ENCODE measurements at places on chromosomes 11 and 22.
A peak's percentile ranks its signal among the peaks of the same experiment; 100 is the strongest.

GRCh38 chr11:2167141-2168045, 4.2 kb downstream of the TH start:
- DNase-seq, result no peak

DNA sequence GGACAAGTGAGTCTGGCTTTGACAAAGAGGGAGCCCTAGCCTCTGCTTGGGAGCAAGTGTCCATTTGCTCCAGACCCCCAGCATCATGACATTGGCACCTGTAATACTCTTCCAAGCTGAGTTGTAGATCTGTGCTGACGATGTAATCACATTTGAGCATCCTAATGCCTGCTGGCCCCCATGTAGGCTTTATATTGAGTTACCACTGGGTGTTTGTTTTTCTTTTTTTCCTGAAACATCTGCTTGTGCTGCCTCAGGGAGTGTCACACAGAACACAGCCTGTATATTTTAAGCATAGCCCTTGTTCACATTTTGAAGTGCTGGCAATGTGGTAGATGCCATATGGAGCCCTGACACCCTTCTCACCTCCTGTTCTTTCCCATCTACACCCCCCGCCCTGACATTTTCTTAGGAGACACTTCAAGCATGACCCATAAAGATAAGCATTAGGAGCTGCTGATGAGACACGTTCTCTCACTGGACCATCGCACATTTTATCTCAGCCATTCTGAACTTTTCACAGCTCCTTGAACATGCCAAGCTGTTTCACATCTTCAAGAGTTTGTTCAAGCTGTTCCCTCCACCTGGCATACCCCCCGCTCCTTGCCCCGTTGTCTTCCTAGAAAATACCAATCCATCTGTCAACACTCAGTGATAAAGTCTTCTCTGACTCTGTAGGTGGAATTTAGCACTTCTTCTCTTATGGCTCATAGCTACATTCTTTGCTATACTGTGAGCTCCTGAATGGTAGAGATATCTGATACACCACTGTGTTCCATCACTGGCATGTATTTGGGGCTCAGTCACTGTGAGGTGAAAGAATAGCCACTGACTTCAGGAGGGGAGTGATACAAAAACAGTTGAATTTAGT, 128.7 kb downstream of the TRIM44 start:
- no peak for DNase-seq

DNA sequence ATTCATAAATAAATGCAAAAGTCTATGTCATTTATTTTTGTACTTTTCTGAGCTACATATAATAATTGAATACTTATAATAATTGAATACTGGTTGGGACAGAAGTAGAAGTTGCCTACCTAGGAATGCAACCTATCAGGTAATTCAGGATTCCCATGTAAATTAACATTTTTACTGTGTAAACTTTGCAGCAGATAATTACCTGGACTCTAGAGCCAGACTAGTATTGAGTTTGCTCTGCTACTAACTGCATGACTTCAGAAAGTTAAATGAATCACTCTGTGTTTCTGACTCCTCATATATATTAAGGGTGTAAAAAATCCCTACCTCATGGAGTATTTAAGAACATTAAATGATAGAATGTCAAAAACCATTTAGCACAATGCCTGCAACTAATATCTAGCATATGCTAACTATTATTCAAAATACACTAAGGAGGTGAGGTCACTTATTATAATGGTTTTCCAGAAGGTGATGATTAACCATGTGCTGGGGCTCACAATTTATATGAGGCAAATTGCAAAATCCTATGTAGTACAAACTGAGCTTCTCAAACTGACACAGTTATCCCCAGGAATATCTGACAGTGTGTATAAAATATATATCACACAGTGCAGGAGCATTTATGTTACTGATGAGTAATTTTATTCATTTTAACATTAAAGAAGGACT, 138.1 kb upstream of the ANO3 start:
- DNase-seq, result no peak

DNA sequence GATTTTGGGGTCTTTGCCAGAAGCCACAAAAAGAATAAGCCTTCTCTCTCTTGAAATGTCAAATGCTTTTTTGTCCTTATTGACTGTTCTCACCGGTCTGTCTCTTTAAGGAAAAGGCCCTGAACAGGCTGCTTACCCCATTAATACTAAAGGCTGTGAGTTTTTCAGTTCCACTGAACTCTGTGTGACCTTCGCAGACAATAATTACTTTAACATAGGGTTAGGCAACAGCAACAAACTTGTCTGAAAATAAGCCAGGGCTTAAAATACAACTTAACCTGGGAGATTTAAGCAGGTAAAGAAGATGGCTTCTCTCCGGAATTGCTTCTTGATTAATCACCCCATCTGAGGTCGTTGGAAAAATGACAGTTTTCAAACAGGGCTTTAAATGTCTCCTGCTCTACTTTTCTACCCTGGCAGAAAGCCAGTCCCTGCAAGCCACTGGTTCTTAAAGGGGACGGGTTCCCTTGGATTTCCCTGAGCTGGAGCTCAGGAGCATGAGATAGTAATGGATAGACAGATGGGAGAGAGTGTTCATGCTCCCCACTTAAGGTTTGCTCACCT, 69.4 kb downstream of the ARL14EP start:
- no peak for DNase-seq

- no peak for DNase-seq
Measured at GRCh38 chr11:76362716-76363115, 18.2 kb downstream of the THAP12 start.

GRCh38 chr11:107218123-107219013, 200.1 kb upstream of the GUCY1A2 start:
- DNase-seq, result no peak

DNA sequence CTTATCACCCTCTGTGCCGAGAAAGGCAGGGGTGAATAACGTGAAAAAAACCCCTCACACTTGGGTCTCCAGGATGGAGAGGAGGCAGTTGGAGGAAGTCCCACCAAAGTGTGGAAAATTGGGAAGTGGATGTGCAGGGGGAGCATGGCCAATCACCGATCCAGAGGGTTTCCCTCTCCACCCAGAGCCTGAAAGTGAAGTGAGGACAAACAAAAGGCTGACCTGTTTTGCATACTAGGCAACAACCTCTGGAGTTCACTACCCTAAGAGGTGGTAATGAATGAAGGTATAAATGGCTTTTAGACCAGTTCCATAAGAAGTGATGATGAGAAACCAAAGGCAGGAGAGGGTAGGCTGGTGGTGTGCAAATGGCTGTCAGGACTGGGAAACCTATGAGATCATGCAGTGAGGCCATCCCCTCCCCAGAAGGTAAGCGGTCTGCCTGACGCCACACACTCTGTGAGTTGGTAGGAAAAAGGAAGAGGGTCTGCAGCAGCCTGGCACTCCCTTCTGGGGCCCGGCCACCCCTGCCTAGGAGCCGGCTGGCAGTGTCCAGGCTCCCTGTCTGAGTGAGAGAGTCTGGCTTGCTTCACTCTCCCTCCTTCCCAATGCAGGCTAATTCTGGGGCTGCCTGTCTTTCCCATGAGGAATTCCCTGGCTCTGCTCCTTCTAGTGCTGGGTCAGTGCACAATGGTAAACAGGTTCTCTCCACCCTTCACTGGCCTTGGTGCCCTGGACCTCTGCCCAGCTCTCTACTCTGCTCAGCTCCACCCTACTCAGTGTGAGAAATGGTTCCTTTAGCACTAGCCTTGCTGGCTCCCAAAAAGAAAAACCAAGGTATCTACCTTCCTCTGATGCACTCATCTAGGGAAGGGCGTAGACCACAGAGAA, 15.6 kb downstream of the TBC1D10A start:
- DNase-seq, result no peak

GRCh38 chr22:44361391-44362126, 48.8 kb upstream of the SHISAL1 start:
- DNase-seq, result no peak

- no peak for DNase-seq
Measured at GRCh38 chr11:116112087-116112935, 608.1 kb upstream of the CADM1 start.

GRCh38 chr11:26953770-26954392, 40.0 kb upstream of the FIBIN start:
- DNase-seq, result peak; percentile 92

DNA sequence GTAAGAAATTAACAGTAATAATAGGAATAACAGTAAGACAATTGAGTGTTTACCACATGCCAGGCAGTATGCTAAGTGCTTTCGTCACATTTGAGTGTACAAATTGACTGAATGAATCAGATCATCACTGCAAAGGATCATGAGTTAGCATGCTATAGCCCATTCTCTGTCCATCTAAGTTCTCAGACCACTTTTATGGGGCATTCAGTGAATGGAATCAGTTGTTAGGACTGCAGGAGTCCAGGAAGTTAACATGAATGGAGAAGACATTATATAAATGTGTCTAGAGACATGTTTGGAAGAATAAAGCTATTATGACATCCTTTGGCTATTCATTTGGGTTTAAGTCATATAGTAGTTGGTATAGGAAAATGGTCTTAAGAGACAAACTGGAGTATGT, 59.9 kb downstream of the NCAM1 start:
- no peak for DNase-seq

DNA sequence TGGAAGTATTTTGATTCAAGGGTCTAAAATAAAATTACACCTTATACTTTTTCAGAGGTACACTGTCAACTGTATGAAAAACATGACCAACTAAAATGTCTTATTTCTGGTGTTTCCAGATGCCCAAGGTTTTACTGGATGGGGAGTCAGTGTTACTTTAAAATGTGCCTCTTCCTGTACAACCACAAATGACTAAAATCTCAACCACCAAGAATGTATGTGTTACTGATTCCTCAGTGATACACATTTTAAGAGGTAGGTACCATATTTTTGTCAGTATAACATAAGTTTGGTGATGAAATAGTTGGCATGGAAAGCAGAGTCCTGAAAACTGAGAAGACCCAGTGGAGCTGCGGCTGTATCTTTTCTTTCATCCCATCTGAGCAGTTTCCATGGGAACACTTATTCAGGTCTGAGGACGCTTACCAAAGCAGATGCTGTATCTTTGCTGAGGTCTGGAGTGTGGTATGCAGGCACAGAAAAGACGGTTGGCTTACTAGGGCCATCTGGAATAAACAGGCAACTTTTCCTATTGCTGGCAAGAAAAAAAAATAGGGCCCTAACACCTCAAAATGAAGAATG, 21.2 kb upstream of the TP53AIP1 start:
- DNase-seq, result no peak

DNA sequence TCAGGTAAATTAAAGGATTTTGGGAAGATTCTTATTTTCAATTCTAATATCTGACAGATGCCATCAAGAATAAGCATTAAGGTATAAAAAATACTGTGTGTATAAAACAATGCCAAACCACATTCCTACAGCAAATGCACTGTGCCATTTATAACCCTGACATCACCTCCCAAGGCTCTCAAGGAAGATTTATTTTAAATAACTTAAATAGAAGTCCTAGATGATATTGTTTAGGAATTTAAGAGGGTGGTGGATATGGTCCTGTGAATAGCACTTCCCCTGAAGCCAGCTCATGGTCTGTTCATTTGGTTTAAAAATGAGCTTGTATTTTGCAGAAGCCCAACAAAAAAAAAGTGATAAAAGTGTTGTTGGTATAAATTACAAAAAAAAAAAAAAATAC, 32.1 kb downstream of the PPIL2 start:
- peak; percentile 59 for DNase-seq

- peak; percentile 43 for DNase-seq
Measured at GRCh38 chr11:68009391-68010089, 587 bp upstream of the ALDH3B1 start.

GRCh38 chr11:77250881-77251640, 50.4 kb downstream of the GDPD4 start:
- peak; percentile 7 for DNase-seq

- no peak for DNase-seq
Measured at GRCh38 chr11:315051-315481, 1.2 kb downstream of the IFITM1 start.

DNA sequence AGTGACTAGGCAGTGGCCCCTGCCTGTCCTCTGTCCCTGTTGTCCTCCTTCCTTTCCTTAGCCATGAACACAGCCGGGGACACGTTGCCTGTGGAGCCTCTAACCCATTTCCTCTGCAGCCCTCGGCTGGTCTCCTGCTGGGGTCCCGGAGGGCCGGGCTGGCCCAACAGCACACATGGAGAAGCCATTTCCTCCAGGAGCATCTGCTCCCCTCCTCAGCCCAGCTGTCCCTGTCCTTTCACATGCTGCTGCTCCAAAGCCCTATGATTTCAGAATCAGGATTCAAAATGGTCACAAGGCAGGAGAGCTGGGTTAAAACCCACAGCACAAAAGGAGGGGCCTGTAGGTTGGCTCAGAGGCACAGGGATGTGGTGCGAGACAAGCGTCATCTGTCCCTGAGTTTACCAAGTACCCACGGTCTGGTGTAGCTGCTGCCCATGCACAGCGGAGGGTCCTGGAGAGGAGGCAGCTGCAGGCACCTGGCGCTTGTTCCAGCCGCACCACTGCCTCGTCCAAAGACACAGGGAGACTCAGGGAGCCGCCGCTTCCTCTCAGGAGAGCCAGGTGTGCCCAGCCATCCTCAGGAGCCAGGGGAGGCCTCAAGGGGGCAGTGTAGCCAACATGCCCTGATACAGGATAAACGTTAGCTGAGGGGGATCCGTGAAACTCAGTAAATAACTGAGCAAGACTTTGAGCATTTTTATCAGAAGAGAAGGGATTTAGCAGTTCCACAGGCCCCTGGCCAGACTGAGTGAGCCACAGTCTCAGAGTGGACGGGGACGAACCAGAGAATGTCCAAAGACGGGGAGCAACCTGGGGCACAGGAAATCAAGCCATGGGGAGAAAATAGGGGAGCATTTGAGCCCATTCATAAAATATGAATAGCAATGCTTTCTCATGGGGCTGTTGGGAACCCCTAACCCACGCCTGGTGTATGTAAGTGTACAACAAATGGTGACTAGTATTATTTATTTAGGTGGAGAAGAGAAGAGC, 3.9 kb upstream of the VSIG10L2 start:
- no peak for DNase-seq

DNA sequence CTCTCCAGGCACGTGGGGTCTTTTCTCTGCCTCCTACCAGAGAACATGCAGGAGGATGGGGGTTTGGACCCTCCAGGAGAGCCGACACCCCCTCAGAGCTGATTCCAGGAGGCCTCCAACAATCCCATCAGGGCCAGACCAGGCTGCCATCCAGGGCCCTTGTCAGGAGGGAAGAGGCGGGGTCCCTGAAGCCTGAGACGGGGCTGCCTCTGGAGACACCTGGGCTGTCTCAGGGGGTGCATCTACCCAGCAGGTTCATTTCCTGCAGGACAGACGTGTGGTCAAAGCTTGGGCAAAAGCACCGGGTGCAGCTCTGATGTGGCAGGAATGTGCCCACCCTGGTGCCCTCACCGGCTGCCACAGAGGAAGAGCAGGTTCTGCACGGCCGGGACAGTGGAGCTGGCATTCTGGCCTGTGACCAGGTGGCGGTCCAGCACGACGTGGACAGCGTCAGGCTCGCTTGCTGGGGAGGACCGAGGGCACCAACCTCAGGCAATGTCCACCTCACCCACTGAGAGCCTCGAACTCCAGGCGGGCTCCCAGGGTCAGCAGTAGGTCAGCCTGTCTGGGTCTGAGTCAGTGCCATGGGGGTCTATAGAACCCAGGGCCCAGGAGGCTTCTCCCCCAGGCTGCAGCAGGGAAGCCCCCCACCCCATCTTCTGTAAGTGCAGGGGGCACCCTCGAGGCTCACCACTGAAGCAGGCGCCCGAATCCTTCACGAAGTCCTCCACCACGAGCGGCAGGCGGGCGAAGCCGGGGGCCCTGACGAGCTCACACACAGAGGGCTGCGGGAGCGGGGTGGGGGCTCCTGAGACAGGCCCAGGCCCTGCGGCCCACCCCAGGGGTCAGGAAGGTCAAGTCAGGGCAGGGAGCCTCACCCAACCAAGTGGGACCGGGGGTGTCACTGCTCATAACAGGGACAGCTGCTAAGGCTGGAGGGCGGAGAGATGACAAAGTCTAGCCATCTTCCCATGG, 6.4 kb downstream of the GATD1 start:
- no peak for DNase-seq

GRCh38 chr11:129639300-129639699, 176.3 kb upstream of the TMEM45B start:
- peak; percentile 94 for DNase-seq

GRCh38 chr11:95827696-95828095, 37.4 kb downstream of the CEP57 start:
- DNase-seq, result no peak

Data from brain microvascular endothelial cell (primary cell).